ENCODE measurements at places on chromosomes 16 and 17. TPM values are rescaled to one million over a fixed set of nuclear protein-coding genes. Genes with fewer than 3 reads are reported as not detected.

MT1G gene
- total RNA-seq: not detected

GPR179 gene
- total RNA-seq: not detected

FGF11 gene
- 0.18 TPM for total RNA-seq

C1QTNF8 gene
- total RNA-seq: not detected

SLC47A1 gene
- not detected for total RNA-seq

DNA sequence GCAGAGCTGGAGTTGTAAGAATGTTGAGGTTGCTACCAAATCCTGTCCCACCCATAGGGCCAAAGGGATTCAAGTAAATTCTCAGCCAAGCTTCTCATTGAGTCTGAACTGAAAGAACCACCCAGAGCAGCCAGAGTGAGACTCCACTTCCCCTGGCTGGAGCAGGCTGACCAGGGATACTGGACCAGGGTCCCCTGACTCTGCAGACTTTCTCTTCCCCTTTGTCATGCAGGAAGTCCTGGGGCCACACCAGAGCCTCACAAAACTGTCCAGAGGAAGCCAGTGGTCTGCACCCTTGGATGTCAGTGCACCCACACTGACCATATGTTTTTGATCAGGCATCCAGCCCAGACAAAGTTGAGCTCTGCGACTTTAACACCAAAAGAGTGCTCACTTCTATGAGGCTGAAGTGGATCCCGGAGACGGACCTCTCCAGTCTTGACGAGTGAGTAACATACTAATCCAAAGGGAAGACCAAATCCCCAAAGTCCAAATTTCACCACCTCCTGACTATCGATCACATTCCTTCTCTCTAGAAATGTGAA is 4.1 kb downstream of the NXN start:
- DNase-seq: no peak

DNA sequence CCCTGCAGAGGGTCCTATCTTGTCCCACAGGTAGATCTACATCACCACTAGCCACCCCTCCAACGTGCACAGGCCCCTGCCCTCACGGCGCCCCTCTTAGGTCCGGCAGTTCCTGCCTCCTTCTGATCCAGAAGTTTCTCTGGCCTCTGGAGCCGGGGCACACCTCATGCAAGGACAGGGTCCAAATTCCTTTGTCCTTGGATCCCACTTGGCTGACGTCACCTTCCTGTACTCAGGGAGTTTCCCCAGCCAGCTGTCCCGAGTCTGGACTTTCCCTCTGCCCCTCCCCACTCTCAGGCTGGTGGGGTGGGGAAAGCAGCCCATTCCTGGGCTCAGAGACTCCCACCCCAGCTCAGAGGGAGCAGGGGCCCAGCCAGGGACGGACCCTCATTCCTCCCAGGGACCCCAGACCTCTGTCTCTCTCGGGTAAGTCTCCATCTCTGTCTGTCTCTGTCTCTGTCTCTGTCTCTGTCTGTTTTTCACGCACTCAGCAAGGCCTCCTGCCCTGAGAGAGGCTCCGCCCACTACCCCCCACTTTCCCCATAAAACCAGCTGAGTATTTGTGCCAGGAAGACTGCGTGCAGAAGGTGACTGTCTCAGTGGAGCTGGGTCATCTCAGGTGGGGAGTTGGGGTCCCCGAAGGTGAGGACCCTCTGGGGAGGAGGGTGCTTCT is at the start of gene IL32:
IL32 (plus strand) TSS at position 572 of the 673 bp plus-strand sequence. CDS start 172 bp downstream, outside the sequence.
- DNase-seq: peak; percentile 94

GRCh38 chr16:29813644-29814562 is 1.9 kb downstream of the PRRT2 start:
- DNase-seq: no peak

- DNase-seq: no peak
Observed at GRCh38 chr16:4178468-4179010, 62.3 kb upstream of the ADCY9 start.

DNA sequence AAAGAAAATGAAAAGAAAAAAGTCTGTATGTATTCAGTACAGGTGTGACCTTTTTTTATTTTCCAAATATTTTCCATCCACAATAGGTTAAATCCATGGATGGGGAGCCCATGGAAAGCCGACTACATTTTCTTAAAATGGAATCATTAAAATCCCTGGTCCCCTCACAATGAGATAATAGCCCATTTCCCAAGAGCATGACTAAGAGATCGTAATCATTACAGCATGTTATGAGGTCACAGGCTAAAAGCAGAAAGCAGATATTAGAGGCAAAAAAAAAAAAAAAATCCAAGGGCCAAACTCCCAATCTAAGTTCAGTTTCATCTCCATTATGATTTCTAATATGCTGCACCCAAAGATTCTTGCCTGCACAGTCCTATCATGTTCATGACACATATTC is 44.7 kb downstream of the CYTH1 start:
- DNase-seq: peak; percentile 83

DNA sequence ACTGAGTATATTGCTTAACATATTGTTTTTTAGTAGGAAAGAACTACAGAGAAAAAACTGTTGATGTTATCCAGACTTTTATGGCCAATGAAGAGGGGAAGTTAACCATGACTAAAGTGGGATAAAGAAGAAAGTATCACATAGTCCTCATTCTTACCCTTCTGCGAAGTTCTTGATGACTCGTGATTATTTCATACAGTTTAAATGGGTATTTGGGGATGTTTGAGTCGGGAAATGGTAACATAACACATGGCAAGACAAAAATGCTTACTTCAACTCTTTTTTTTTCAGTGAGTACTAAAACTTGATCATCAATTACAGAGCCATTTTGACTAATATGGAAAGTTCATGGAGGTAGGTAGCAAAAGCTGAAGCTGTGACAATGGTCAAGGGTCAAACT is 4.9 kb downstream of the POLG2 start:
- peak; percentile 47 for DNase-seq

DNA sequence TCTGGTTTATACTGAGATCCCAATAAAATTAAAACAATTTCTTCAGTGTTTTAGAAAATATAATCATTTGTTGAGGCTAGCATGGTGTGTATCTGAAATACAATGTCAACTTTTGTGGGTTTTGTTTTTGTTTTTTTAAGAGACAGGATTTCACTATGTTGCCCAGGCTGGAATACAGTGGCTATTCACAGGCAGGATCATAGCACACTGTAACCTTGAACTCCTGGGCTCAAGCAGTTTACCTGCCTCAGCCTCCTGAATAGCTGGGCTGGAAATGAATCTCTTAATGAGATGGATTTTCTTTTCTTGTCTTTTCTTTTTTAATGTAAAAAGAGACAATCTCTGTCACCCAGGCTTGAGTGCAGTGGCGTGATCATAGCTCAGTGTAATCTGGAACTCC is 12.1 kb downstream of the DDX42 start:
- DNase-seq: no peak

DNA sequence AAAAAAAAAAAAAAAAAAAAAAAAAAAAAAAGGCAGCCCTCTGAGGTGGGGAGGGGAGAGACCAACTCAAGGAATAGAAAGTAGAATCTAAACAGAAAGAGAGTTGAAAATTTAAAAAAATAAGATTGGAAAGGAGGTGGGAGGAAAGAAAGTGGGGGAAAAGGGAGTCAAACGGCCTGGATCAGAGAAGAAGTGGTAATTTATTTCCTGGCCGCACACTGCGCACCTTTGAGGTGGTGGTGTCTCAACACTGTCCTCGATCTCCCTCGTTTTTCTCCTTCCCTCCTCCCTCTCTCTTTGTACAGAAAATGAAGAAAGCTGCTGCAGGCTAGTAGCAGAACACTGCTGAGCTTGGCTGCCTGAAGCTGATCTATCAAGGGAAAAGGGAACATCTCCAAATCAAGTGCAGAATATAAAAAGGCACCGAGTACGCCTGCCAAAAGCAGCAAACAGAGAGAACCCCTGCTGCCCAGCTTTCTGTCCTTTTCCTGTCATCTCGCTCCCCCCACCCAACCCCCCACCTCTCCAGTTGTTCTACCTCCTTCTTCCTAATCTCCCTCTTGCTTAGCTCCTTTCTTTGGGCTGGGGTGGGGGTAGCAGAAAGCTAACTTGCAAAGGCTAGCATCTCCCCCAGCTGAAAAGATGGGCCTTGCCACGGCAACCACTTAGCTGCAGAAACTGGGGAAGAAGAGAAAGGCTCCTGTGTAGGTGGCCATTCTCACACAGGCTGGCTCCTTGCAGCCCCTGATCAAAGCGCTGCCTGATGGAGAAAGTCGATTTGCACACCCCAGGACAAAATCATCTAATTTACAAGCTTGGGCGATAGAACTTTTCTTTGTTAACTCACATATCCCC is 22.5 kb downstream of the AXIN2 start:
- no peak for DNase-seq

DNA sequence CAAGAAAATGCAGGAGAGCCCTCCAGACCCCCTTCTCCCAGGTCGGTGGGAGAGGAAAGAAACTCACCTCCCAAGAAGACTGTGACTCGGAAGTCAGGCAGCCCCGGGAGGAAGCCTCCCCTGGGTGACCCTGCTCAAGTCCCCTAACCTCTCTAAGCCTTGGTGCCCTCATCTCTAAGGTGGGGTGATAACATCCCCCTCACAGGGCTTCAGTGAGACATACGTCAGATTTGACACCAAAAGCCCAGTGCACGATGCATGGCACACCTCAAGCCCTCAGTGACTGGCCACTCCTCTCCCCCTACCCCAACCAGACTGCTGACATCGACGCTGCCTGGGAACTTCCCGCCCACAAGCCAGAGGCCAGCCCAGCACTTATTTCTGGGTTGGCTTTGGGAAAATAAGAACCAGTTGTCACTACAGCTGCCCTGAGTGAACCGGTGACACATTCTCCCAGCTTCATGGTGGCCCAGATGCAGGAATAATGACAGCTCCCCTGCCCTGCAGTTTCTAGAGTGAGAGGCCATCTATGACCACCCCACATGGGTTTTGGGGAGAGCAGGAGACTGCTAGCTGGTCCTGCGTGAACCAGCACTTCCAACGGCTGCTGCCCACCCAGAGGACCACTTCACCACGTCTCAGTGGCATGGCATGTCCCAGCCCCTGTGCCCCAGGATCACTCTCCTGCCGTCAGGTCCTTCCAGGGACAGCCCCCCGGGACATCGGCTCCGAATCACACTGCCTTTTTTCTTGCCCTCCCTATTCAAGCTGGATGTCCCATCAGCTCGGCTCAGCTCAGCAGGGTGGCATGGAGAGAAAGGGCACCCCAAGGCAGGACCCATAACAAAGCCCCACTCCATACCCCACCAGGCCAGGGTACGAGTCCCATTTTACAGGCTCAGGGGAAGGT is 9.5 kb downstream of the KNOP1 start:
- no peak for DNase-seq

DNA sequence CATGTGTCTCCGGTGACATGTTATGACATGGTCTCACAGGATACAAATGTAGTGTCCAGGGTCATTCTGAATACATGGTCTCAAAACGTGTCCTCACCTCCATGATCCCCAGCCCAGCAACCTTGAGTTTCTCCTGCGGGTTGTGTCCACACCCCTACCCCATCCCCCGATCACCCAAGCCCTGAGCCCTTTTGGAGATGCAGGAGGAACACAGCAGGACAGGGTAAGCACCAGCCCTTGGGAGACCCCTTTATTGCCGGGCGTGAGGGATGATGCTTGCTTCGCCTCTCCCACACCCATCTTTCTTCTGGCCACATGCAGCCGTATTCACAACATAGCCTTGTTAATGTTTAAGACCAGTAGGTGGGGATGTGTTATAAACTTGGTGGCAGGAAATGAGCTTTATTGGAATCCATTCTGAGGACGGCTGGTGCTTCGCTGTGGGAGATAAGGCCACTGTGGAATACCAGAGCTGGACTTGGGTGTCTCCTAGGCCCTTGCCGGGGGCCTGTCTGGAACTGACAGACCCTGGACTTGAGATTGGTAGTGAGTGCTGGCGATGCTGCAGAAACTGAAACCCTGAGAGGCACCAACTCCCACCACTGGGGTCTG is 5.5 kb downstream of the TMEM132E start:
- peak; percentile 2 for DNase-seq

DNA sequence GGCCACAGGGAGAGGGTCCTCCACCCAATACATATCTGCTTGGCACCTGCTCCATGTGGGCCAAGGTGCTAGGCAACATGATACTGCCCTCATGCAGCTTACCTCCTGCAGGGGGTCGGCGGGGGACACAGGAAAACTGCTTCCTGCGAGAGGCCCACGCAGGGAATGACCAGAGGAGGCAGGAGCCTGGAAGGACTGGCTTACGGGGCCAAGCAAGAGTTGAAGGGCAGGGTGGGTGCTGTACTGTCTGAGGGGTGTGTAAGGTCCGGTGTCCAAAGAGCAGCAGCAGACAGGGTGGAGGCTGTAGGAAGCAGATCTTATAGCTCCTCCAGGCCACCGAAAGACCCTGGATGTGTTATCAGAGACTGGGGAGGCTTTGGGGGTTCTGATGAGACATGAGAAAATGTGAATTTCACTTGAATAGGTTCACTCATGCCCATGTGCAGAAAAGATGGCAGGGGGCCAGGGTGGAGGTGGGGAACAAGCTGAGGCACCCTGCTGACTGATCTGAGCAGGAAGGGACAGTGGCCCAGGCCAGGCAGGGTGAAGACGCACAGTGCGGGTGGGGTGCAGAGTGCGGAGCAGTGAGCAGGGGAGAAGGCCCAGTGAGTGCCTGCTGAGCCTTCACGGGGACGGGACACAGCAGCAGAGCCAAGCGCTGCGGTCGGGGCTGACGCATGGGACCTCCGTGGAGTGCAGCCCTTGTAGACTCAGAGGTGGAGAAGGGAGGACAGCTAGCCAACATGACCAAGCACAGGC is 8.3 kb downstream of the FLCN start:
- DNase-seq: no peak

DNA sequence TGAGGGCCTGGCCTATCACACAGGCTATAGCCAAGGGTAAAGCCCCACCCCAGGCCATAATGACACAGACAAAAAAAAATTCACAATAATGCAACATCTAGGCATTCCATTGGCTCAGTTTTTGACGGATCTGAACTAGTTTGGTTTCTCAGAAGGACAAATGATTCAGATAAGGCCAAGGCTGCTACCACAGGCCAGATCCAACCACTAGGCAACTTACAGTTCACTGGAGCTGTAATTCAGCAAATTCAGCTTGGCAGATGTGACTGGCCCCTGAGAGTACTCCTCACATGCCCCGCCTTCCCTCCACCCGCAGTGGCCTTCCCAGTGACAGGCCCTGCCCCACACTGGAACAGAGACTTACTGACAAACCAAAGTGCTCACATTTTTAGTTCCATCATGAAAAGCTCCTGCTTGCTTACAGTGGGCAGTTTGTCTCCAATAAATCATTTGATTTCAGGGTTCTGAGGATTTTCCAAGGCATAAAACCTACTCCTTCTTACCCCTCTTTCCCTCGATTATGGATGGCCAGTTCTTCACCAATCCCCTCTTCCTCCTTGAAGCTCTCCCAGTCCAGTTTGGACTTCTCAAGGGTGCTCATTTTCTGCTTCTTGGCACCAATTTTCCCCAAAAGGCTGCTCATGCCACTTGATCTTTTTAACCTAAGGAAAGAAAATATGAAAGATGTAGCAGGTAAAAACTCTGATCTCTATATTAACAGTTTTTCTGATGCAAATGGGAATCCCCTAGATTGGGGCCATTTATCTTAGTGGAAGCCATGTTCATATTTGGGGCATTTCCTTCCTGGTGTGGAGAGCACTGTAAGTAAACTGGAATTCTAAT is 53.3 kb upstream of the BCAR1 start:
- peak; percentile 89 for DNase-seq

- DNase-seq: no peak
Observed at GRCh38 chr17:43412166-43412565, 13.4 kb downstream of the ARL4D start.

All from IMR-90 (cell line).